ENCODE measurements at places on chromosomes 11 and 22.
A peak's percentile ranks its signal among the peaks of the same experiment; 100 is the strongest.

DNA sequence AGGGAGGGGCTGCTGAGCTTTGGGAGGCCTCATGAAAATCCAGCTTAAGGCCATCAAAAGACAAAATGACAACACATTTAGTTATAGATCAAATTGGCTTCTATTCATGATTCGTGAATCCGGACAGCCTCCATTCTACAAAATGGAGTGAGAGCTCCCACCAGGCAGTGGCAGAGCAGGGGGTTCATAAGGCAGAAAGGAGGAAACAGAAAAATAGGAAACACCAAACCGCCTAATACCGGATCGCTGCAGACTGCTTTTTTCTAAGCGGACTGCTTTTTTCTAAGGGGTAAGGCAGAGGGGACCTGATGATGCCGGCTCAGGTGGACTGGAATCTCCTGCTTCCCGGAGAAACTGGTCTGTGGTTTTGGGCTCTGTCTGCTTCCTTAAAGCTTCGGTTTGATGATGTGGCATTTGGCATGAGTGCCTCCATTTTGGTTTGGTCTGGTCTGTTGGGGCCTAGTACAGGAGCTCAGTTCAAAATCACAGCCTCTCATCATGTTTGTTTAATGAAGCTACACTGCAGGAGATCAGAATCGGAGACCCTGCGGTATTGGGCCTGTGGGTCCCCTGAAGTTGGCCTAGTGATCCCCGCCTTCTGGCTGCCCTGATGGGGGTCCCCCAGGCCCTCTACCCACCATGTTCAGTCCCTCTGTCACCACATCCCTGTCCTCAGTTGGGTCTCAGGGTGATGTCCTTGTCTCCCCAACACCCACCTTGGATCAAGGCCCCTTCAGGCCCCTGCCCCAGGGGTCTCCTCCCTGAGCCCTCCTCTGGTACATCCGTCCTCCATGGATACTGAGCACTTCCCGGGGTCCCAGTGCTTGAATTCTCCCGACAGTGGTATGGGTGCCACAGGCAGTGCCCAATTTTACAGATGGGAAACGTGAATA is 1.2 kb downstream of the ALDH3B1 start:
- no peak for DNase-seq

- DNase-seq = no peak
Observed at GRCh38 chr11:120925944-120926343, 98.0 kb upstream of the TBCEL start.

GRCh38 chr11:57318178-57318577 is 6.6 kb downstream of the TNKS1BP1 start:
- DNase-seq = no peak

- DNase-seq = no peak
Observed at GRCh38 chr22:49464037-49464436, 363.6 kb downstream of the BRD1 start.

DNA sequence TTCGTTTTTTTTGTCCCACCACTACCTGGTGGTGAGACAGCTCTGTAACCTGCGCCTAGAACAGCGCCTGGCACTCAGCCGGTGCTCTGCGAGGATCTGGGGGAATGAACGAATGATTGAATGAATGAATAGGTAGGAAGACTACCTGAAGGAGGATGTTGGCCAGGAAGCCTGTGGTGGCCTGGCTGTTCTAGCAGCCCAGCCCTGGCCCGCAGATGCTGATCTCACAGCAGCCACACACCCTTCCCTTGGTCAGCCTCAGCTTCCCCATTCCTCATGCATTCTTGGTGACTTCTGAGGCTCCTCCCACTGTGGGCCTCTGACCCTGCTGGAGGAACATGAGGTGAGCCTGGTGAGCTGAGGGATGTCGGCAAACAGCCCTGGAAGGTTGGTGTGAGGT is 3.7 kb downstream of the TRPM5 start:
- no peak for DNase-seq

GRCh38 chr11:125995313-125995712 is 49.5 kb downstream of the VSIG10L2 start:
- DNase-seq = no peak

DNA sequence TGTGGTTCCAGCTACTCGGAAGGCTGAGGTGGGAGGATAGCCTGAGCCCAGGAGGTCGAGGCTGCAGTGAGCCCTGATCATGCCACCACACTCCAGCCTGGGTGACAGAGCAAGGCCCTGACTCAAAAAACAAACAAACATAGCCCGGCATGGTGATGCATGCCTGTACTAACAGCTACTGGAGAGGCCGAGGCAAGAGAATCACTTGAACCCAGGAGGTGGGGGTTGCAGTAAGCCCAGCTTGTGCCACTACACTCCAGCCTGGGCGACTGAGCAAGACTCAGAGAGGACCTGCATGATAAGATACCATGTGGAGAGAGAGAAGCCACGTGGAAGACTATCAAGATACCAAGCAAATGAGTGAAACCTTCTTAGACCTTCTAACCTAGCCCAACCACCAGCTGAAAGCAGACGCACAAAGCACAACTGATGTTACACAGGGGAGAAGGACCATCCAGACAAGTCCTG is 36.1 kb downstream of the AMBRA1 start:
- DNase-seq = peak; percentile 76

DNA sequence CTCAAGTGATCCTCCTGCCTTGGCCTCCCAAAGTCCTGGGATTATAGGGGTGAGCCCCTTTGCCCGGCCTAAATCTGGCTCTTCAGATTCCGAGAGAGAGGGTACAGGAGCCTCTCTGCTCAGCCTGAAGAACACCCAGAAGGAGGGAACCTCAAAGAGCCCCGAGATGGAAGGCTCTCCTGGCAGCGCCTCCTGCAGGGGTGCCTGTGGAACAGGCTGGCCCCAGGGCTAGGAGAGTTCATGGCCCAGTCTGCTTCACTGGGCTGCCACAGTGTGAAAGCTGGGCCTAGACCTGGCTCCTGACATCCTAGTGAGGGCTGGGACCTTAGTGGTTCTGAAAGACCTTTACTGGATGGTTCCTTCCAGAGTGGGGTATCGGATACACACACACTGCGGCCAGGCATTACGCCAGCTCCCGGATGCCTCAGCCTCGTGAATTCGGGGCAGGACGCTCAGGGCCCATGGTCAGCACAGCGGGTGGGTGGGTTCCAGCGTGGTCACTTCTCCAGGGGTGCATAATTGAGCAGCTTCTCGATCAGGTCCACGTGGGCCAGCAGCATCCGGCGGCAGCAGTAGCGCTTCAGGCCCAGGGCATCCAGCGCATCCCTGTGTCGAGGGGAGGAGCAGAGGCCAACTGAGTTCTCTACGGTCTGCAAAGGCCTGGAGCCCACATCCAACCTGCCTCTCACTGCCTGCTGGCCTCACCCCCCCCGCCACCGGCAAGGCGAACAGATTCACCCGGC is 2.3 kb downstream of the POLR2L start:
- DNase-seq = no peak

DNA sequence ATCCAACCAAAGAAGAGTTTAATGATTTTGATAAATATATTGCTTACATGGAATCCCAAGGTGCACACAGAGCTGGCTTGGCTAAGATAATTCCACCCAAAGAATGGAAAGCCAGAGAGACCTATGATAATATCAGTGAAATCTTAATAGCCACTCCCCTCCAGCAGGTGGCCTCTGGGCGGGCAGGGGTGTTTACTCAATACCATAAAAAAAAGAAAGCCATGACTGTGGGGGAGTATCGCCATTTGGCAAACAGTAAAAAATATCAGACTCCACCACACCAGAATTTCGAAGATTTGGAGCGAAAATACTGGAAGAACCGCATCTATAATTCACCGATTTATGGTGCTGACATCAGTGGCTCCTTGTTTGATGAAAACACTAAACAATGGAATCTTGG is 23.9 kb downstream of the KDM4D start:
- no peak for DNase-seq

DNA sequence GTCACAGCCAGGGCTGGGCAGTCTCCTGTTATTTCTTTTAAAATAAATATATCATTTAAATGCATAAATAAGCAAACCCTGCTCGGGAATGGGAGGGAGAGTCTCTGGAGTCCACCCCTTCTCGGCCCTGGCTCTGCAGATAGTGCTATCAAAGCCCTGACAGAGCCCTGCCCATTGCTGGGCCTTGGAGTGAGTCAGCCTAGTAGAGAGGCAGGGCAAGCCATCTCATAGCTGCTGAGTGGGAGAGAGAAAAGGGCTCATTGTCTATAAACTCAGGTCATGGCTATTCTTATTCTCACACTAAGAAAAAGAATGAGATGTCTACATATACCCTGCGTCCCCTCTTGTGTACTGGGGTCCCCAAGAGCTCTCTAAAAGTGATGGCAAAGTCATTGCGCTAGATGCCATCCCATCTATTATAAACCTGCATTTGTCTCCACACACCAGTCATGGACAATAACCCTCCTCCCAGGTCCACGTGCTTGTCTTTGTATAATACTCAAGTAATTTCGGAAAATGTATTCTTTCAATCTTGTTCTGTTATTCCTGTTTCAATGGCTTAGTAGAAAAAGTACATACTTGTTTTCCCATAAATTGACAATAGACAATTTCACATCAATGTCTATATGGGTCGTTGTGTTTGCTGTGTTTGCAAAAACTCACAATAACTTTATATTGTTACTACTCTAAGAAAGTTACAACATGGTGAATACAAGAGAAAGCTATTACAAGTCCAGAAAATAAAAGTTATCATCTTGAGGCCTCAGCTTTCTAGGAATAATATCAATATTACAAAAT is 13.4 kb downstream of the OR51B4 start:
- DNase-seq = no peak

DNA sequence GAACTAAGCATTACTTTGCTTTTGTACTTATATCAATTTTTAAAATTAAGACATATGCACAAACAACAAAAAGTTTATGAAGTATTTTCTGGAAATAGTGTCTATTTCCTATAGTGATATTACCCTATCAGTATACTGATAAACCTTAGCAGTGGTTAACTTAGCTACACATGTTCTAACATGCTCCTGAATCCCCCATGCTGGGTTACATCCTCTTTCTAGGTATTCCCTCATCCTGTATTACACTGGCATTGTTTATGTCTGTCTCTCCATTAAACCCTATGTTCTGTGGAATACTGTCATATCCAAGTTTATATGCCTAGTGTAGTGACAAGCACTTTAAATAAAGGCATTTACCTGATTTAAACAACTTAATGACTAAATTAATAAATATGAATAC is 1.8 kb upstream of the FAR1 start:
- no peak for DNase-seq

- no peak for DNase-seq
Observed at GRCh38 chr11:34976496-34977088, 60.2 kb downstream of the PDHX start.

DNA sequence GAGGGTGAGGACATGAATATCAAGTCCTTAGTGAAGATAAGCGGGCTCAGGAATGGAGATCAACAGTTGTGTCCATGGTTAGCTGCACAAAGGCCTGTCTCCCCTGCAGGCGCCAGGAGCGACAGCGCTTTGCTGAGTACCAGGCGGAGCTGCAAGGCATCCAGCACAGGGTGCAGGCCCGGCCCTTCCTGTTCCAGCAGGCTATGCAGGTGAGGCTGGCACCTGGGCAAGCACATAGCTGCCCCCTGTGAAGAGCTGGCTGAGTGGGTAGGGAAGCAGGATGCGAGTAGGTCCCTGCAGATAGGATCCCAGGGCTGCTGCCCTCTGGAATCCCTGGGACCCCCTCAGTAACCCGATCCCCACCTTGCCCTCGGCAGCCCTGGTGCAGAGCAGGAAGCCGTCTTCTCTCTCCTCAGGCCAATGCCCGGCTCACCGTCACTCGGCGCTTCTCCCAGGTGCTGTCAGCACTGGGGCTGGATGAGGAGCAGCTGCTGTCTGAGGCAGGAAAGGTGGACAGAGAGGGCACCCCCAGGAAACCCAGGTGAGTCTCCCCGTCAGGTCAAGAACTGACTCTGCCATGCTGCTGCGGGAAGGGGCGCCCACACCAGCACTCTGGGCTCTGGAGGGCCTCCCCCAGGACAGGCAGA is 2.6 kb upstream of the SART1 start:
- DNase-seq = no peak

DNA sequence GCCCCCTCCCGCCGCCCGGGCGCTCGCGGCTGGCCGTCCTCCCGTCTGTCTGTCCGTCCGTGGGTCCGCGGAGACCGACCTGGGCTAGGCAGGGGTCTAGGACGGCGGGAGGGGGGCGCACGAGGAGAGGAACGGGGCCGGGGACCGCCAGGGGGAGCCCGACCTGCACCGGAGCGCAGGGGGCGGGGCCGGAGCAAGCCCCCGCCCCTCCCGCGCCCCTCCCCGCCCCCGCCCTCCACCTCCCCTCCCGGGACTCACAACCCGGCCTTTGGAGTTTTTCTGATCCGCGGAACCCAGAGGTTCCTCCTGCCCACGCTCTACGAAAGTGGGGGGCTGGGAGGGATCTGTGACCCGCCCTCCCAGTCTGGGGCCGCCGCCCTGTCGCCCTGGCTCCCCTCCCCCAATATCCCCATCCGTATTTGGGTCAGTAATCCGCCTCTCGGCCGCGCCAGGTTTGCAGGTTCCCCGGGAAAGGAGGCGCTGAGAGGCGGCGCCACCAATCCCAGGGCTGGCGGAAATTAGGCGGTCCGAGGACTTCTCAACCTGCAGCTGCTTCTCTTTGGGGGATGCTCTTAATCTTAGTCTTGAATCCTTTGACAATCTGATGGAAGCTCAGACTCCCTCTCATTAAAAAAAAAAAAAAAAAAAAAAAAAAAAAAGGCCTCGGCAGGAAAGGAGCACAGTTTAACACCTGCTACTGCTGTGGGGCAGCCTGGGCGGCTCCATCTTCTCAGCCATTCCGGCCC is 925 bp upstream of the KCNJ11 start:
- no peak for DNase-seq

DNA sequence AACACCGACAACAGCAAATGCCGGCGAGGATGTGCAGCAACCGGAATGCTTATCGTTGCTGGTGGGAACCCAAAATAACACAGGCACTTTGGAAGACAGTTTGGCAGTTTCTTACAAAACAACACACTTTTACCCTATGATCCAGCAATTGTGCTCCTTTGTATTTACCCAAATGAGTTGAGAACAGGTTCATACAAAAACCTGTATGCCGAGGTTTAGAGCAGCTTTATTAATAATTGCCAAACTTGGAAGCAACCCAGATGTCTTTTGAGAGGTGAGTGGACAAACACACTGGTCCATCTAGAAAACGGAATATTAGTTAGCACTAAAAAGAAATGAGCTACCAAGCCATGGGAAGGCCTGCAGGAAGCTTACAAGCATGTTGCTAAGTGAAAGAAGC is 118.9 kb downstream of the CTTN start:
- no peak for DNase-seq

- DNase-seq = no peak
Observed at GRCh38 chr11:40129266-40129665, 1330.2 kb downstream of the LRRC4C start.

GRCh38 chr22:25623310-25623734 is 58.8 kb downstream of the GRK3 start:
- no peak for DNase-seq

GRCh38 chr22:42643634-42644421 is 3.4 kb upstream of the ATP5MGL start:
- no peak for DNase-seq

- DNase-seq = no peak
Observed at GRCh38 chr11:29641201-29641600, 375.6 kb downstream of the KCNA4 start.

Measured in Panc1 (cell line).